Activated CD8-positive, alpha-beta T cell treated with anti-CD3 and anti-CD28 coated beads, Interleukin-2, amount 10 ng/mL, durations not matched to agents 7 days and 5 days (primary cell): ENCODE measurements at places on chromosomes 12 and 14.
A peak's percentile ranks its signal among the peaks of the same experiment; 100 is the strongest.

- peak; percentile 52 for DNase-seq
Measured at GRCh38 chr12:92363295-92364146, 217.9 kb upstream of the BTG1 start.

DNA sequence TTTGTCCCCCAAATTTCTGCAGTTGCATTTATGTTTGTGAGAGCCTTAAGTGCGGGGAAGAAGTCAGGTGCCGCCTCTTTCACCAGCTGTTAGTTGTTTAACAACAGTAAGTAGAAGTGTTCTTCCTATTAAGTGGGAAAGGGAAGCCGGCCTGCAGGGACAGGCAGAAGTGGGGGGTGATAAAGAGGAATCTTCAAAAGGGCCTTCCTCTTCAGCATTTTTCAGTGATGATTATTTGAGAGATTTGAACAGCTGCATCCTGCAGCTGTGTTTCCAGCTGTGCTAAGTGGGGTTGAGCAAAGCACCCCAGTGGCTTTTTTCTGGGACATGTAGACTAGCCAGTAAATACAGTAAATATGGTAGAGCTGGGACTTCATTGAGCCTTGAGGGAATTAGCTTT, 32.1 kb upstream of the SLC38A1 start:
- no peak for DNase-seq

GRCh38 chr14:33704481-33704880, 246.4 kb downstream of the EGLN3 start:
- no peak for DNase-seq

- no peak for DNase-seq
Measured at GRCh38 chr12:70576341-70577282, 60.6 kb downstream of the PTPRB start.

- DNase-seq, result no peak
Measured at GRCh38 chr12:5921966-5922899, 22.8 kb downstream of the ANO2 start.

GRCh38 chr12:92047393-92047826, 98.2 kb downstream of the BTG1 start:
- no peak for DNase-seq

- no peak for DNase-seq
Measured at GRCh38 chr12:121144416-121144914, 11.8 kb downstream of the P2RX7 start.

DNA sequence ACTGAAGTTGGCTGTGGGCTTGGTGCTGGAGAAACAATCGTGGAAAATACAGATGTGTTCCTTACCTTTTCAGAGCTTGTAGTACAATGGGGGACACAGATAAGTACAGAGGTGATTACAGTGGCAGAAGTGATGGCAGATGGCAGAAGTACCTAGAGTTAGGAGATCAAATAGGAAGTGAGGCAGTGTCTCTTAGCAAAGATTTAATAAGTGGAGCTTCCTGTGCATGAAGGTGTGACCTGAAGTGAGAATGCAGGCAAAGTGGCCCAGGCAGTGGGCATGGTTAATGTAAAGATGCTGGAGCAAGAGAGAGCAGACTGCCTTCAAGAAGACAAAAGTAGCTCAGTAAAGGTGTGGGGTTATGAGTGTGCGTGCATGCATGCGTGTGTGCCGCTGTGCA, 16.0 kb downstream of the LRRK2 start:
- no peak for DNase-seq

GRCh38 chr12:79643821-79644220, 46.9 kb downstream of the PAWR start:
- DNase-seq, result no peak

DNA sequence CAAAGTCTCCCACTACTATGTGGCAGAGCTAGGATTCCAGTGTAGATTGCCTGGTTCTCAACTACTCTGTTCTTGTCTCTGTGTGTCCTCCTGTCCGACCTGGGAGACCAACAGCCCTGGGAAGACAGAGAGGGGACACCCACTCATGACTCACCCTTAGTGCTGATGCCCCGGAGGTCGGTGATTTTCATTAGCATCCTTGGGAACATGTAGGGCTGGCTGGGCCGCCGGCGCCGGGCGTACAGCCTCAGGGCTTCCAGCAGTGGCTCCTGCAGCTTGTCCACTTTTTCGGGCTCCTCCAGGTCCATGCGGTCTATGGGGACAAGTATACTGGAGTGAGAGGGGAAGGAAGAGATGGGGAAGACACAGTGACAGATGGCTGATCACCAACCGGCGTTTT, 5.9 kb upstream of the ITGB7 start:
- DNase-seq, result no peak

GRCh38 chr12:24200010-24200409, 250.5 kb upstream of the SOX5 start:
- DNase-seq, result no peak

DNA sequence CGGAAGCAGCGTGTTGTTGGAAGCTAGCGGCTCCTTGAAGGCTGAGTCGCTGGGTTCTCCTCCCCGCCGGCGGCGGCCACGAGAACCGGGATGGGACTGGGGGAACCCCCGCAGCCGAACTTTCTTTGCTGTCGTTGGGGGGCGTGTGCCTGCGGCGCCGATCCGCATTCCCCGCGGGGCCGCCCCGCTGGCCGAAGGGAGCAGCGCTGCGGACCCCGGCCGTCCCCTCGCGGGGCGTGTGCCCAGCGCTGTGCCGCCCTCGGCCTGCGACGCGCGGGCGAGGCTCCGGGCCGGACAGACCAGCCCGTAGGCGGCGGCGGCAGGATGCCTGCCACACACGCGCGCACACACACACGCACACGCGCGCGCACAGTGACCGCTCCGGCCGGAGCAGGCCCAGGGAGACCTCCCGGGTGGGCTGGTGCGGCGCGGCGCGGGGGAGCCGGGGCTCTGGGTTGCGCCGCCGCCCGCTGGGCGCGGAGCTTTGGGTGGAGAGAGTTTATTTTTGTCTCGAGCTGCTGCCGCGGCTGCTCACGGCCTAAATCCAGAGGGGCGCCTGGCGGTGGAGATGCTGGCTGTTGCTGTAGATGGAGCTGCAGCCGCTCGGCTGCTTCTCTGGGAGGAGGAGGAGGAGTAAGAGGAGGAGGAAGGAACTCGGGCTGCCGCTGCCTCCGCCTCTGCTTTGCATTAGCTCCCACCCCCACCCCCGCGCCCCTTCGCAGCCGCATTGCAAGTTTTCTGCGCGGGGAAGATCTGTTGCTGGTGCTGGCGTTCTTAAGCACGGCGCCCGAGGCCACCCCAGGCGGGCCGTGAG, at the start of gene SAMD4A:
SAMD4A (plus strand) TSS at position 719 of the 814 bp plus-strand sequence. CDS start 789 bp downstream, outside the sequence.
- DNase-seq, result peak; percentile 75

- DNase-seq, result no peak
Measured at GRCh38 chr12:79250960-79251755, 386.6 kb downstream of the SYT1 start.

GRCh38 chr12:53951577-53952334, 2.9 kb upstream of the HOXC12 start:
- DNase-seq, result no peak

- no peak for DNase-seq
Measured at GRCh38 chr12:51687177-51687576, 96.1 kb downstream of the SCN8A start.

- DNase-seq, result no peak
Measured at GRCh38 chr14:45290547-45290946, 37.5 kb upstream of the MIS18BP1 start.

DNA sequence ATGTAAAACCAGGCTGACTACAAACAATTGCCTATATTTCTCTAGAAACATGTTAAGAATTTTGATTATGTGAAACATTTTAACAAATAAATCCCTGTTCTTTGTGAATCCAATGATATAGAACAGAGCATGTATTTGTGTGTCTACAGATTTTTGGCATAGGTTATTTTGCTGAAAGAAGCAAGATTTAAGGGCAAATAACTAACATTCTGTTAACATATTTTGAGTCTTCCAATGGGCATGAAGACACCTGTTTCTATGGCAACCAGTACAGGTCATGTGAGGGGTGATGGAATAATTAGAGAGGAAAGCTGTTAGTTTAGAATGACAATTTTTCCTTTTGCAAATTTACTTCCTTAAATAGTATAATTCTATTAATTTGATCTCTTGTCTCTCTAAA, 8.8 kb downstream of the ART4 start:
- no peak for DNase-seq

DNA sequence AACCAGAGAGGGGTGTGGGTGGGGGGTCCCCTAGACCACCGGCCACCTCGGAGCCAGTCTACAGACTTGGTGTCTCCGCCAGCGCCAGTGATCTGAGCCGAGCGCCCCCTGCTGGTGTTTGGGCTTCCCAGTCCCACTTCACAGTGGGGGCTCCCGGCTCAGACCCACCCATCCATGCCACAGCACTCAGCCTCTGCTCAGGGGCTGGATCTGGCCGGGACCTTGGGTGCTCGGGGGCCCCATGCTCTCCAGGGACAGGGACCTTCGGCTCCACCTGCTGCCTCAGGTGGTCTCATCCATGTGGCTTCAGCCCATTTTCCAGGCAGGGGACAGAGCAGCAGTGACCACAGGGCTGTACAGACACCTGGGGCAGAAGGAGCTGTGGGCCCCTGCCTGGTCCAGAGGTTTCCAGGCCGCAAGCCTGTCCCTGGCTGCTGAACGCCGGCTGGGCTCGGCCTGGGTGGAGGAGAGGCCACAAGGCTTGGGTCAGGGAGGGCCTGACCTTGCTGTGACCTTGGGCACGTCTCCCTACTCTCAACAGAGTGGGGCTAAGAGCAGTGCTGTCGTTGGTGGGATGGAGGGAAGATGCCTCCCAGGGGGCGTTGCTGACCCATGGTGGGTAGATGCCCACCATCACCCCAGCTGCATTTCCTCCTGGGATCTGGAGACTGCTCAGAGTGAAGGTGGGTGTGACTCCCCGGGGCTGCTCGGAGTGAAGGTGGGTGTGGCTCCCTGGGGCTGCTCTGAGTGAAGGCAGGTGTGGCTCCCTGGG, 86.3 kb downstream of the KIF26A start:
- DNase-seq, result peak; percentile 33

DNA sequence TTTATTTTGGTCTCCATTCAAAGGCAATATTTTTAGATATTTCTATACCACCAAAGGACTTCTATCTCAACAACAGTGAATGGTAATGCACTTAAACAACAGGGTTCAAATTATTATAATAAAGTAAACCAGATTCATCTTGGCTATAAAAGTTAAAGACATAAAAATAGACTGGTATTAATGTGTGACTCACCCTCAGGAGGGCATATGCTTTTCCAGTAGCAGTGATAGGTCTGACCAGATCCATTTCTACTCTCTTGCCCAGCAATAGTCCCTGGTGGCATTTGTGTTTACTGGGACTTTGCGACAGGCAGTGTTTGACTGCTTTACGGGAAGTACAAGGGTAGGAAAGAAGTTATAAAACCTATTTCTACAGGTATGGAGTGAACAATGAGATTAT, 353.2 kb upstream of the ATP2B1 start:
- no peak for DNase-seq

GRCh38 chr14:33814010-33814409, 136.9 kb downstream of the EGLN3 start:
- no peak for DNase-seq

DNA sequence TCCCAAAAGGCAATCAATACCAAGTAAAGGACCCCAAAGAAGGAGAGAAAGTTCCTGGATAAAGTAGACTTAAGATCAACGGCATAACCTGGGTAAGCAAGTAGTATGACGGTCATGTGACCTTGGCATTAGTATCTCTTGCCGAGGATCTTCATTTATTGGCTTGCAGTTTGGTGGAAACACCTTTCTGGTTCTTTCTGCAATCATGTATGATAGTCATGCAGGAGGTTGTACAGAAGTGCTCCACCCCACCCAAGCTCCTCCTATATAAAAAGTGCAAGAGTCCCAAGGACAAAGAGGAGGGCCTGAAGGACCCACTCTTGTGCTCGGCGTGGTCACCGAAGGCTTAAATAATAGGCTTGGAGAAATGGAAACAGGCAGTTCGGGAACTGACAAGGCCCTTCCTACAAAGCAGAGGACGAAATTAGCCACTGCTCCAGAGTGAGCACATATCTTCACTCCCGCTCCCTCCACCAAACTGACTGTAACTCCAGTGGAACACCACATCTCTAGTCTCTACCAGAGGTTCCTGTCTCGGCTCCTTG, 750 bp downstream of the CS start:
- DNase-seq, result peak; percentile 53

GRCh38 chr12:57744194-57744776, 554 bp upstream of the TSPAN31 start:
- peak; percentile 86 for DNase-seq

DNA sequence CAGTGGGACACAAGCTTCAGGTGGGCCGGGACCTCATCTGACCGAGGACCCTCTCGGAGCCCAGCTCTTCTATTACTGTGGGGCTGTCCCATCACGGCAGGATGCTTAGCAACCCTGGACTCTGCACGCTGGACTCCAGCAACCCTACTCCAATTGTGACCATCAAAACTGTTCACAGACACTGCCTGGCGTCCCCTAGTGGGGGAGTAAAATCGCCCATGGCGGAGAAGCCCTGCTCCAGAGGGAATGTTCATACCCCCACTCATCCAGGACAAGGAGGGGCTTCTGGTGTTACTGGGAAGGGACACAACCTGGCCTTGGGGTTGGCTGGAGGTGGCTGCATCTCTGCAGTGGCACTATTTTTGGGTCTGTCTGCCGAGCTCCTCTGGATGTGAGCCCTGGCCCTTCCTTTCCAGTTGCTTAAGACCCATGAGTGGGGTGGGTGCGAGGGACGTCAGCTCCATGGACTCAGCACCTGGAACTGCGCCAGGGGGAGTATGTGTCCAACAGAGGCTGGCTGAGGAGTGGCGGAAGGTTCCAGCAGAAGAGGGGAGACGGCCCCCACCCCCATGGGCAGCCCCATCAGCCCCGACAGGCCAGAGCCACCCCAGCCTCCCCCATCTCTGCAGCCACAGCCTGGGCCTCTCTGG, 103.8 kb downstream of the RFLNA start:
- no peak for DNase-seq

DNA sequence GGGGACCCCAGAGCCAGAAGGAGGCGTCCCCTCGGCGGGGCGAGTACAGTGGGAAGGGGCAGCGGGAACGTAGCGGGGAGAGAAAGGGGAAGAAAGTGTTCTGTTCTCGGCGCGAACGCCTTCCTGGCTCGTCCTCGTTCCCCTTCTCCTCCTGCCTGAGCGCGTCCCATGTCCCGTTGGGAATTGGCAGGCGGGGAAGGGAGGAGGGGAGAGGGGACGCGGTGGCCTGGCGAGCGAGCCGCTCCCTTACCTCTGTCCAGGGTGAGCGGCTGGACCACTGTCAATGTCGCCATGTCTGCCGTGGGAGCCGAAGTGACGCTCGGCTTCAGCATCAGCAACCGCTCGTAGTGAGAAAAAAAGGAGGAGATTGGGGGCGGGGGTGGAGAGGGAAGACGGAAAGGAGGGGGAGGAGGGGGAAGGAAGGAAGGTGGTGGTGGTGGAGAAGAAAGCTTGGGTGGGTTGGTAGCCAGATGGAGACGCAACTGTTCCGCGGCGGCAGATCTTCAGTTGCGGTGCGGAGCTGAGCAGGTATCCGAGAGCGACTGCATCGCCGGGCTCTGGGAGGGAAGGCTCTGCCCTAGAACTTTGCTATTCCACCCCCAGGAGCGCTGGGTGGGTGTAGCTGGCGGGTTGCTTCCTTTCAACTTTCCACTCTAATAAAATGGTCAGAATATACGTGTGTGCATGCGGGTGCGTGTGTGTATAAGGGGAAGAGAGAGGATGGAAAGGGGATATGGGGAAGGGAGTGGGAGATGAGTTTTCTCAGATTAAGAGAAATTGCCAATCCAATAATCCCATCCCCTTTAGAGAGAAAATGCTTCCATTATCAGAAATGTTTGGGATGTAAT, at the start of gene LIN7A:
LIN7A (minus strand) TSS at position 544 of the 848 bp plus-strand sequence; CDS start at position 332, 212 bp downstream.
- DNase-seq, result no peak
